ENCODE measurements at places on chromosomes 16 and 17. TPM values are rescaled to one million over a fixed set of nuclear protein-coding genes. Genes with fewer than 3 reads are reported as not detected.

DNA sequence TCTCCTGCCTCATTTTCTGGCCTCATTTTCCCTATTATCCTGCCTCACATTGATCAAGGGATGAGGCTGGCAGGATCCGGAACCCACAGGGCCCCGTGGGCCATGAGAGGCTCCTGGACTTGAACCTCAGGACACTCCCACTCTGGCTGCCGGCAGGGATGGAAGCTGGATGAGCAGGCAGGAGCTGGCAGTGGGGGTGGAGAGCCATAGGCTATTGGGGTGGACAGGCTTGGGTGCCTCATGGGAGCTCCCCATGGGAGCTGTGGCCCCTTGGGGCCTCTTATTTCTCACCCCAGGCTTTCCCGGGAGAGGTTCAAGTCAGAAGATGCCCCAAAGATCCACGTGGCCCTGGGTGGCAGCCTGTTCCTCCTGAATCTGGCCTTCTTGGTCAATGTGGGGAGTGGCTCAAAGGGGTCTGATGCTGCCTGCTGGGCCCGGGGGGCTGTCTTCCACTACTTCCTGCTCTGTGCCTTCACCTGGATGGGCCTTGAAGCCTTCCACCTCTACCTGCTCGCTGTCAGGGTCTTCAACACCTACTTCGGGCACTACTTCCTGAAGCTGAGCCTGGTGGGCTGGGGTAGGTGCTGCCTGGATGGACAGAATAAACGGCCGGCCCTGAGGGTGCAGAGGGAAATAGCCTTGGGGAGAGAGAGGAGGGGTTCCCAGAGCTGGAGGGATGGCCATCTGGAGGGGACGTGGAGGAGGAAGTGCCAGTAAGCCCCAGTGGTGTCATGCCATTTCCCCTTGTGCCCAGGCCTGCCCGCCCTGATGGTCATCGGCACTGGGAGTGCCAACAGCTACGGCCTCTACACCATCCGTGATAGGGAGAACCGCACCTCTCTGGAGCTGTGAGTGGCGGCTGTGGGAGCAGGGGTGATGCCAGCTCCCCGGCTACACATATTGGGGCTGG lies 10.7 kb upstream of the DRC7 start:
- H3K36me3 ChIP-seq = no peaks in the 10 kb centered on the region
- DNase-seq = no peak
- H3K4me3 ChIP-seq = no peak overlapping the region
- H3K27me3 ChIP-seq = no peaks in the 10 kb centered on the region

DNA sequence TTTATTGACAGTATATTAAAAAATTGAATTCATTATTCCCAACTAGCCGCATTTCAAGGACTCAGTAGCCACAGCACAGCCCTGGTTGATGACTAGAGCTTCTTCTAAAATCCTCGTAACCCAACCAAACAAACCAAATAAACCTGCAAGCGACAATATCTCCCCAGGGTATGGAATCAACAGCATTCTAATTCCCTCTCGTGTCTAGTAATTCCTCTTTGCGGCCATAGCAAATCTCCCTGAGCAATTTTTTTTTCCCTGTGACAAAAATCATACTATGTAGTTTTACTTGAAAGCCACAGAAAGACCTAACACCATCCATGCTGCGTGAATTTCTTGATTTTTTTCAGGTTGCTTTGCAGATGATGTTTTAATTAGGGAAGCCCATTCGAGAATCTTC lies 143.4 kb upstream of the MYOCD start:
- peaks cover 22% of the 10 kb centered on the region for H3K4me1 ChIP-seq
- no peak for DNase-seq
- no peaks in the 10 kb centered on the region for H3K27me3 ChIP-seq

The MYH2 gene
- total RNA-seq = under 0.01 TPM

The SBK1 gene
- 0.78 TPM for total RNA-seq

The STX1B gene
- total RNA-seq = 2.6 TPM

The HID1 gene
- 8.3 TPM for total RNA-seq

The CES5A gene
- not detected for total RNA-seq

The ERBB2 gene
- 36.8 TPM for total RNA-seq
